ENCODE measurements at places on chromosomes 6 and 20. TPM values are rescaled to one million over a fixed set of nuclear protein-coding genes. Genes with fewer than 3 reads are reported as not detected.

Gene TMEM244
- not detected for total RNA-seq

Gene OR2H1
- total RNA-seq, result not detected

Gene MDFI
- 0.77 TPM for total RNA-seq

Gene CLIC5
- 285 TPM for total RNA-seq

- DNase-seq, result no peak
Measured at GRCh38 chr6:169766232-169766631, 14.8 kb downstream of the ERMARD start.

DNA sequence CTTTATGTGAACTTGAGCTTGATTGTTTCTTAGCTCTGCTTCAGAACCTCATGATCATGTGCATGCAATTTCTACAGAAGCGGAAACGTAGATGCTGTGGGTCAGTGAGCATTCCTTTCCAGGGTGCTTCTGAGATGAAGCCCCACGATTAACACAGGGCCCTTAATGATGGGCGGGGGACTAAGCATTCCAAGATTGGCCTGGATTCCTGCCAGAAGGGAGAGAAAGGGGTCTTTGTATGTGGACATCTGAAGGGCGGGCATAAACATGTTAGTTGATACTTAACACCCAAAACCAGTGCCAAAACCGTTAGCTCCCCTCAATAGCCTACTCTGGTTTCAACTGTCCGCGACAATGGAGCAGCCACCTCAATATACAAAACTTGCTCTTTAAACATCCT is 46.9 kb upstream of the POU3F2 start:
- no peak for DNase-seq

- no peak for DNase-seq
Measured at GRCh38 chr20:14711652-14712051, 374.2 kb upstream of the FLRT3 start.

DNA sequence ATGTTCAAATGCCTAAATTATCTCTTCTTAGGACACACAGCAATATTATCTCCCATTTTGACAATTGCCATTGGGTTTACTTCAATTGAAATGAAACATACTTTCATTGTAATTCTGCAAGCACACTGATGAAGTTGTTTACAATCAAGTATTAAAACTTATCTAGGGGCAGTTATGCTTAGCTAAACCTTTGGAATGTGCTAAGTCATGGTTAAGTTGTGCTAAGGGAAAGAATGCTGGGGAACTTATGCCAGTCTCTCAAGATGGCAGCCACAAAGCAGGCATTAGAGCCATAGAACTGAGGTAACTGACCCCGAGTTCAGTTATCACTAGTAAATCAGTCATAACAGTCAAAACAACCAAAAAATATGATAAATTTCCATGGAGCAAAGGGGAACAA is 59.1 kb upstream of the NT5E start:
- DNase-seq, result no peak

- DNase-seq, result no peak
Measured at GRCh38 chr6:27812805-27813492, 99.2 kb downstream of the OR2B2 start.

- DNase-seq, result no peak
Measured at GRCh38 chr6:153031335-153031955, 28.9 kb upstream of the MTRF1L start.

GRCh38 chr6:41278699-41279405 is 7.6 kb downstream of the TREM1 start:
- peak; percentile 48 for DNase-seq

- DNase-seq, result no peak
Measured at GRCh38 chr6:40506954-40507353, 80.2 kb downstream of the LRFN2 start.

All from left ventricle myocardium inferior (tissue), 1 donor.